ENCODE measurements at places on chromosomes 5 and 9.

- DNase-seq = no peak
Observed at GRCh38 chr9:106531491-106531890, 331.5 kb upstream of the ZNF462 start.

DNA sequence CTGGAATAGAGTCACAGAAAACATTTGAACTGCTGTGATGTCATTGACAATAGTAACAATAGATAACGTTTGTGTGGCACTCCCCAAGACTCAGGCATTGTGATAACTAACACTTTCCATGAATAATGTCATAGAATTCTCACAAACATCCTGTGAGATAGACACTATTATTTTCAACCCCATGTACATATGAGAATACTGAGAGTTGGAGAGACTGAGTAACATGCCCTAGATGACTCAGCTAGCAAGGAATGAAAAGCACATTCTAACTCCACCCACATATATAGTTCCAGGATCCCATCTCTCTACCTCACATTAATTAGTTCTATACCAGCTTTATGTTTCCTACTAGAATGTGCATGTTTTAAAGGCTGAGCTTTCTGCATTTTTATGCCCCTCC is 71.4 kb downstream of the ASTN2 start:
- DNase-seq = no peak

GRCh38 chr5:41924526-41924871 is 582 bp upstream of the FBXO4 start:
- no peak for DNase-seq

DNA sequence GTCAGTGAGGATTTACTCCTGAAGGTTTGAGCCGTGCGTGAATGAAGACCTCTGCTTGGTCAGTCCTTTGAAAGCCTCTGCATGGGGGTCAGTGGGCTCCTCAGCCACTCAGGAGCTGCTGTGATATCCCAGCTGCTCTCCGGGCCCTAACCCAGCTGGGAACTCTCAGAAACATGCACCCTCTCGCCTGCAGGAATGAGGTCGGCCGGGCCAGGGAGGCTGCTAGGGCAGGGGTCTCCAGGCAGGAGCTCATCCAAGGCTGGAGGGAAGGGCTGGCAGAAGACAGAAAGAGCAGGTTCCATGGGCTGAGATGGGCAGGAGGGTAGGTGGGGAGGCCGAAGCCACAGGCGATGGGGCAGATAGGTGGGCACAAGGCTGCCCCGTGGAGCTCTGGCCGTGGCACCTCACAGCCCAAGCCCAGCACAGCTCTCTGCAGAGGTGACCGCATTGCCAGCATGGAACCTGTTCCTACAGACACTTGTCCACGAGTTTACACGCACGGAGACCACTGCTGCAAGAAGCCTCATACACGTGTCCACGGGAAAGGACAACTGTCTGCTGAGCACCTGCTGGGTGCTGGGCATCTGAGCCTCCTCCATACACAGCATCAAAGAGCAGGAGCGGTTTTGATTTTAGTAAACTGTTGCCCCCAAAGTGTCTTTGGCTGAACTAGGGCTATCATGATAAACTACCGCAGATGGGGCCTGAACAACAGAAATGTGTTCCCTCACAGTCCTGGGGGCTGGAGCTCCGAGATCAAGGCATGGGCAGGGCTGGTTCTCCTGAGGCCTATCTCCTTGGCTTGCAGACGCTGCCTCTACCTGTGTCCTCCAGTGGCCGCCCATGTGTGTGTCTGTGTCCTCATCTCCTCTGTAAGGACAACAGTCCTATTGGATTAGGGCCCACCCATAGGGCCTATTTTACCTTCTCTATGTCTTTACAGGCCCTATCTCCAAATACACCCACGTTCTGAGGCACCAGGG is 85.2 kb upstream of the ADAMTS2 start:
- DNase-seq = no peak

- DNase-seq = no peak
Observed at GRCh38 chr5:3862906-3863305, 267.3 kb downstream of the IRX1 start.

DNA sequence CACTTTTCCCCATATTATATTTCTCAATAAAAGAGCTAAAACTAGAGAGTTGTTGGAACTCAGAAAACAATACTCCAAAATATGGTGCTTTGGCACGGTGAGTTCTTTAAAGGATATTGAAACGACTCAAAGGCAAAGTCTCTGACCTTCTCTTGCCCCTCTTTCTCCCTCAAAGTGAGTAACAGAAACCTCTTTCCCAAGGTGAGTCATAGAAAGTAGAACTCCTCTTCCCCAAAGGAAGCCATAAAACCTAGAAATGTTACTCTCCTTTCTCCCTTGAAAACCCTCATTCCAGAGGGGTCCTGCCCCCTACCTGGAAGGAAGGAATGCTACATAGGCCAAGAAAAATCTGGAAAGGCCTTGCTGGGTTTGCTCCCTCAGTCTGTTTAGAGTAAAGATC is 47.5 kb downstream of the RAPGEF6 start:
- no peak for DNase-seq

DNA sequence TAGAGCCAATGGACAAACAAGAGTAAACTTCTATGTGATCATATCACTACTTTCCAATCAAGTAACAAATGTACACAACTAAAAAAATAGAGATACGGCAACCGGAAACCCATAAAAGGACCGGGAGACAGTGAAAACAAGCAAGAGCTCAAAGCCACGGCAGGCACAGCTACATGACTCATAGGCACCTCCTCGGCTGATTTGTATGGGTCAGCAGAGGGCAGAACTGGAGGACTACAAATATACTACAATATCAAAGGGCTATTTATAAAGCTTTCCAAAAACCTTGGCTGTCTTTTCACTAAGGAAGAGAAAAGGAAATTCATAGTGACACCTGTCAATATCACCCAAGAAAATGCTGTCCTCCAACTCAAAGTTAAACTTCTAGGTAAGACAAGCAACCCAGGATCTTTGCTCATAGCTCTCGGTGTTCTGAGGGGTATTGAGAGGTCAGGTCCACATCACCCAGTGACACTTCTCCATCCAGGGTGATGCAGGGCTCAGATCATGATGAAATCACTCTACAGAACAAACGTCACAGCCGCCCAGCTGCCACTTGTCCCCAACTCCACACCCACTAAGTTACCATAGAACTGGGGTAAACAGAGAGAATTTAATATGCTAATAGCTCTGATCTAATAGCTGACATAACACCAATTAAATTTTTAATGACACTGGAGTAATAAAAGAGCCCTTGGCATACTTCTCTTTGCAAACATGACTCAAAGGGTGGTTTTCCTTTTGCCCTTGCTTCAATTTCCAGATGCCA is 41.3 kb downstream of the PFDN1 start:
- DNase-seq = no peak

GRCh38 chr9:34437006-34437925 is 21.1 kb downstream of the FAM219A start:
- no peak for DNase-seq

DNA sequence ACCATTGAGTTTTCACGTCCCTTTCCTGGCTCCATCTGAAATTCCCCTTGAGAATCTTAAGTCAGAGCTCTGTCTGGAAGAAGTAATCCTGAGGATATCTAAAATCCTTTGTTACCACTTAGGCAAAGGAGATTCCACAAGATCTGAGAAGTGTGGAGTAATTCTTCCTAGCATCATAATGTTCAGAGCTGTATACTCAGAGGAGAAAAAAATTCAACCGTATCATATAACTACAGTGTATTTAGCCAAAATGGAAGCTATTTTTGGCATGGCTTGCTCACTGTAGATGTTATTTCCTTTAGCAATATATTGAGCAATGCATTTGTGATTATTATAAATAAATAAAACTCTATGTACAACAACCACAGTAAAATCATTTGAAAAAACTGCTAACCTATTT is 1858.4 kb downstream of the EFNA5 start:
- no peak for DNase-seq

DNA sequence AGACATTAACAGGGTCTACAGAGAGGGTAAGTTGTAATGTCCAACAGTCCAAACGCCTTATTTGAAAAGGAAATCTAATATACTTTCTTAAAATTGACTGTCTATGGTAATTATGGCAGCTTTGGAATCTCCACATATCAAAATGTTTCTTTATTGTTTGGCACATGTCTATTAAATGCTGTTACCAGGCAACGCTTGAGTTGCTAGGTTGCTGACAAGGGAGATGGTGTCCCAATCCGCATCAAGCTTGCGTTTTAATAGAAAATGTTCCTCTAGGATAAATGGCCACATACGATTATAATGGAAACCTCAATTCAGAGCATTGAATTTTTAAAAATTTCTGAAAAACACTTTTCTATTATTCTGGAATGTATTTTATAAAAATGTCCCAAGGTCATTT is 9.2 kb downstream of the ANXA1 start:
- no peak for DNase-seq

DNA sequence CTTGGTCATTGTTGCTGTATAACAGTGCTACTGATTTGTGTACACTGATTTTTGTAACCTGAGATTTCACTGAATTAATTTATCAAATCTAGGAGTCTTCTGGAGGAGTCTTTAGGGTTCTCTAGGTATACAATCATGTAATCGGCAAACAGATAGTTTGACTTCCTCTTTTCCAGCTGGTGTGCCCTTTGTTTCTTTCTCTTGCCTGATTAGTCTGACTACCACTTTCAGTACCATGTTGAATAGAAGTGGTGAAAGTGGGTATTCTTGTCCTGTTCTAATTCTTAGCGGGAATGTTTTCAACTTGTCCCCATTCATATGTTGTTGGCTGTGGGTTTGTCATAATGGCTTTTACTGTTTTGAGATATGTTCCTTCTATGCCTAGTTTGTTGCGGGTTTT is 24.7 kb upstream of the RANBP6 start:
- DNase-seq = no peak

DNA sequence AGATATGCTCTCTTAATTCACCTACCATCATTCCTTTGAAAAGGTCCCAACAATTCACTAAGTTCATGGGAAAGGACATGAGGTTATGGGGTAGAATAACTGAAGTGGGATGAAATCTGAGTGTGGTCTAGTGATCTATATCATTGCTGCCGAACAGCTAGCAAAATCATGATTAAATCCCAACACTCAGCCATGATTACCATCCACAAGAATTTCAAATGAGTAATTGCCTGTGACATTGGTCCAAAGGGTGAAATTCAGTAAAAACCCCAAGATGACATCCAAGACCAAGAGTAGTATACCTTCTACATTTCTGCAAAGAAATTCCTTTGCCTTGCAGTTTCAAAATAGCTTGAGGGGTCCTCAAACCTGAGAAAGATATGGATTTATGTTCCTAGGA is 225.6 kb downstream of the SPOCK1 start:
- no peak for DNase-seq

DNA sequence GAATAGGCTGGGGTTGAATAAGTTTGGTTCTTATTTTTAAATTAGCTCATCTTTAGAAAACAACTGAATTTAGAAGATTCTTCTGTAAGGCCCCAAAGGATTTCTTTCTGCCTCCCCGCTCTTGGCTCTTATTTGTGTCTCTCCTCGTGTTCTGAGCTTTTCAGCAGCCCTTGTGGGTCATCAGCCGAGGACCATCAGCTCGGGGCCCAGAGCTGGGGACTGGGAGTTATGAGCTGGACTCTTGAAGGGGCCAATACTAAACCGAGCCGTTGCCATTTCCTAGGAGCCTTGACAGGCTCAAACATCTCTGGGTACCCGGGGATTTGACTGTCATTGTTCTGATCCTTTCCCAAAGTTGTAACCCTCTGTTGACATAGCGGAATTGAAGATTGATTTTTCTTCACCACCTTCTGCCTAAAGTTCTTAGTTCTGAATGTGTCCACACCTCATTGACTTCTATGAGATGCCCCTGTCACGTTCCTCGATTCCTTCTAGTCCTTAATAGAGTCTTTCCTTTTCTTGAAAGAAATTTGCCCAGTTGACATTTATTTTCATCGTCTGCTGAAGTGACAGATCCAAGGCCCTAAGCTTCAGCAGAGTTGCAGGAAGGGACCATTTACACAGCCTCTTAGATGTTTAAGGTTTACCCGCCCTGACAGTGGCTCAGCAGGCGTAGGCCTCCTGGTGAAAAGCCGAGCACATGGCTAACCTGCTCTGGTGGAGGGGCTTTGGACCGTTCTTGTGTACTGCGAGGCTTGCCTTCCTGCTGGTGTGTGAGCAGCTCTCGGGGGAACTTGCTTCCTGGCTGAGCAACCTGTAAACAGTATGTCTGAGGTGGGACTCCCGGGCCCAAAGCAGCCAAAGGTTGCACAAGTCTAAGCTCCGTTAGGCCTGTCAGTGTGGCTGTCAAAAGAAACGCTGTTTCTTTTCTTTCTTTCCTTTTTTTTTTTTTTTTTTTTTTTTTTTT is 24.0 kb downstream of the ABL1 start:
- no peak for DNase-seq

- DNase-seq = no peak
Observed at GRCh38 chr9:4333787-4334186, 33.9 kb upstream of the GLIS3 start.

- no peak for DNase-seq
Observed at GRCh38 chr5:155008669-155009068, 4.9 kb upstream of the KIF4B start.

GRCh38 chr5:94793816-94794198 is 175.3 kb downstream of the SLF1 start:
- DNase-seq = no peak

DNA sequence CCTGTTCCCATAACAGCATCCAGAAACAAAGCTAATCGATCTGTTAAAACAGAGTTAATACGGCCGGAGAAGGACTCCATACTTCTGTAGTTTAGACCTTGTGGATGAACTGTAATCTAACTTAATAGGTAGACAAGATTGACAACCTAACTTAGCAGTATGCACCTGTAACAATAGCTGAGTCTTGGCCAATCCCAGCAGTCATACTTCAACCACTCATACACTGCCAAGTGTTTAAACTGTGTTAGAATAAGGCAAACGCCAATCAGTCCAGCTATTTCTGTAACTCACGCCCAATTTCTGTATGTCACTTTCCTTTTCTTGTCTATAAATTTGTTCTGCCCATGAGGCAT is 33.7 kb upstream of the MACIR start:
- DNase-seq = no peak

- no peak for DNase-seq
Observed at GRCh38 chr5:149423794-149424268, 44.7 kb upstream of the IL17B start.

DNA sequence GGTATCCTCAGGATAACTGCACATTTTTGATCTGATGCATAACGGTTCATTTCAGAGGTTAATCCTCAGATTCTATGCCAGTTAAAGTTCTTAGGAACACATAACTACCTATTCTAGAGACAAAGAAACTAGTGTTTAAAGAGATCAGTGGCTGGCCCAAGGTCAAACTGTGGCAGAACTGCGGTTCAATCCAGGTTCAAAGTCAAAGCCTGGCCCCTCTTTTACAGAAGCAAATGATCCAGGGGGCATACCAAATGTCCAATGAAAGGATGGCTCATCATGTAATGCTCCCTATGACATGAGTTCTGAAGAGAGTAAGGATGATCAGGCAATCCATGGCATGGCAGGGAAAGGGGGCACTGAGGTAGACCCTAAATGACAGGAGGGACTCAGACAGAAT is 283.3 kb downstream of the SPOCK1 start:
- DNase-seq = no peak
